Thoracic aorta (tissue), 2 donors: ENCODE measurements at places on chromosomes 12 and 14. TPM values are rescaled to one million over a fixed set of nuclear protein-coding genes. Genes with fewer than 3 reads are reported as not detected.

RTL1 gene
- total RNA-seq, result not detected

GPR84 gene
- 0.95 TPM for total RNA-seq

- H3K4me1 ChIP-seq, result peaks cover 49% of the 10 kb centered on the region
- H3K27me3 ChIP-seq, result no peaks in the 10 kb centered on the region
- no peaks in the 10 kb centered on the region for H3K36me3 ChIP-seq
- H3K4me3 ChIP-seq, result no peak overlapping the region
Observed at GRCh38 chr12:30002677-30003076, 218.9 kb upstream of the TMTC1 start.

DNA sequence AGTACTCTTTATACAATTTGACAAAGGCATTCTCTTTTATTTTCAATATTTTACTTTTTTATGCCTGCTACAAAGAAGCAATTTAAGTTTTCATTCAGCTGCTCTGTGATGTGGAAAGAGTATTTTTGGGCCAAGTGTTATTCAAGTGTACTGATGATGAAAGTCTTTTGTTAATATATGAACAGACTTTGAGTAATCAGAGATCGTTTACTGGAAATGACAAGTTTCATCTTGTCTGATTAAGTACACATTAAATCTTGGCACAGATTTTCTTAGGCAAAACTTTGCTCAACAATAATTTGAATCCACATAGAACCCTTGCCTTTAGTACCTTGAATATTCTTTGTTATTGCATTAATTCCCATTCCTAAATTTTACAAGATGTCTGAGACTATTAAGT is 13.3 kb upstream of the PZP start:
- no peak overlapping the region for H3K4me3 ChIP-seq
- H3K4me1 ChIP-seq, result no peaks in the 10 kb centered on the region
- H3K27ac ChIP-seq, result no peak overlapping the region
- H3K27me3 ChIP-seq, result no peaks in the 10 kb centered on the region
- H3K36me3 ChIP-seq, result no peaks in the 10 kb centered on the region

- H3K36me3 ChIP-seq, result no peaks in the 10 kb centered on the region
- no peaks in the 10 kb centered on the region for H3K27me3 ChIP-seq
- H3K4me3 ChIP-seq, result no peak overlapping the region
Observed at GRCh38 chr14:56885825-56886224, 75.5 kb upstream of the OTX2 start.

DNA sequence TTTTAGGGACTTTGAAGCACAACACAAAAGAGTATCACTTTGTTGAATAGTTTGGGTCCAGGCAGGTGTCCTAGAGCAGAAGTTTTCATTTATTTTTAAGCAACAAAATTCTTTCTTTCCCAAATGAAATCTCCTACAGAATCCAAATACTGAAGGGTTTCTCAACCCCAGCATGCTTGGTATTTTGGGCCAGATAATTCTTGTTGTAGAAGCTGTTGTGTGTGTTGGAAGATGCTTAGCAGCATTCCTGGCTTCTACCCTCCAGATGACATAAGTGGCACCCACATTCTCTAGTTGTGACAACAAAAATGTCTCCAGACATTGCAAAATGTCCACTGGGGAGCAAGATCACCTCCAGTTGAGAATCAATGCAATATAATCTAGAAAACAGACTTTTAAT is 97.8 kb downstream of the PRKCH start:
- H3K27ac ChIP-seq, result no peak overlapping the region
- no peak for DNase-seq
- H3K4me1 ChIP-seq, result peaks cover 3% of the 10 kb centered on the region
- no peaks in the 10 kb centered on the region for H3K27me3 ChIP-seq
- H3K4me3 ChIP-seq, result no peak overlapping the region

DNA sequence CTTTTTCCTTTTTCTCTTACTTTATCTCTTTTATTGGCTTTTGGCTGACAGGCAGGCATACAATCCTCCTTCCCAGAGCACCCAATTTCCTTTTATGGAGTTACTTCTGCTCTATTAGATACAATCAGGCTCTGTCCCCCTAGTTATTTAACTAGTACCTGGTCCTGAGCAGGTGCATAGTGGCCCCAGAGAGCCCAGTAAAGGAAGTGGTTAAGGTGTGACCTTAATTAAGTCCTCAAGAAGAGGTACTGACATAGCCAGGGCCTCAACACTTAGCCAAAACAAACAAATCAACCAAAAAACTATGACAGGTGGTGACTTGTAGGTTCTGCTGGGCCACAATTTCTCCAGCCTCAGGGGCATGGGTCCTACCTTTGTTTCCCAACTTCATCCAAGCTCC is 82.9 kb downstream of the CCDC60 start:
- H3K27me3 ChIP-seq, result no peaks in the 10 kb centered on the region
- H3K36me3 ChIP-seq, result no peaks in the 10 kb centered on the region
- no peaks in the 10 kb centered on the region for H3K4me1 ChIP-seq
- H3K27ac ChIP-seq, result no peak overlapping the region
- no peak overlapping the region for H3K4me3 ChIP-seq
- DNase-seq, result no peak
